Epithelial cell of esophagus (primary cell): ENCODE measurements at places on chromosomes 4 and X.

DNA sequence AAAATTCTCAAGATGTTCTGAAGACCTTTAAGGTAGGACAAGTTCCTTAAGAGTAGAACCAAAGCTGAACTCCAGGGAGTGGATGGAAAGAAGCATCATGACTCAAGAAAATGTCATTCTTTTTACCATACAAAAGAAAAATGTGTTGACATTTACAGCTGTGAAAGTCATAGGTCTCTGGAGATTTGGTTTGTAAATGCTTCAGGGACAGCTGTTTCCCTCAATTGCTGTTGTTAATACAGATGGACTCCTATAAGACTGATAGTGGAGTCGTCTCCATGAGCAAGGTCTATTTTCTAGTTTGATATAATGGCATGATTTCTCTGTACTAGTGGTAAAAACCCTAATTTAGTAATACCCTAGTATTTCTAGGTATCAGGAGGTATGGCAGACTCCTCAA, 101.7 kb downstream of the PHOX2B start:
- no peak for DNase-seq

GRCh38 chr4:158090323-158090722, 82.5 kb downstream of the GASK1B start:
- DNase-seq: no peak

- DNase-seq: no peak
Measured at GRCh38 chr4:82780170-82780751, 18.3 kb downstream of the SCD5 start.

- peak; percentile 39 for DNase-seq
Measured at GRCh38 chrX:68945603-68946228, 116.9 kb downstream of the EFNB1 start.

GRCh38 chrX:111100191-111100590, 4.2 kb downstream of the PAK3 start:
- peak; percentile 54 for DNase-seq

DNA sequence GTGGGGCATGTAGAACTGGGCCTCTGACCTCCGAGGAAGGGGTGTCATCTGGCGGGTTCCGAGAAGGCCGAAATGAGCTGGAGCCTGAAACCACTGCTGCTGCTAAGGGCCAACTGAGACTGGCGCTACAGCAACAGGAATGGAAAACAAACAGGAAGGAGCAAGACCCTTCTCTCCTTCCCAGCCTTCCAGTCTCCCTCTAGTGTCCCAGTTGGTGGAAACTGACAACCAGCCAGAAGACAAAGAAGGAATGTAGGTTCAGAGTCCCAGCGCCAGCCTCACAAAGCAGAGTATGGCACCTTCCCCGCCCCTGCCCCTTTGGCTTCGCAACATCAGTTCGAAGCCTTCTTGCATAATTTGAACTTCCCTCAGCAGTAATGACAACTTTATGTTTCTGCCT, 24.4 kb upstream of the PDZD4 start:
- DNase-seq: no peak

- DNase-seq: no peak
Measured at GRCh38 chrX:118231464-118231863, 114.4 kb upstream of the WDR44 start.

DNA sequence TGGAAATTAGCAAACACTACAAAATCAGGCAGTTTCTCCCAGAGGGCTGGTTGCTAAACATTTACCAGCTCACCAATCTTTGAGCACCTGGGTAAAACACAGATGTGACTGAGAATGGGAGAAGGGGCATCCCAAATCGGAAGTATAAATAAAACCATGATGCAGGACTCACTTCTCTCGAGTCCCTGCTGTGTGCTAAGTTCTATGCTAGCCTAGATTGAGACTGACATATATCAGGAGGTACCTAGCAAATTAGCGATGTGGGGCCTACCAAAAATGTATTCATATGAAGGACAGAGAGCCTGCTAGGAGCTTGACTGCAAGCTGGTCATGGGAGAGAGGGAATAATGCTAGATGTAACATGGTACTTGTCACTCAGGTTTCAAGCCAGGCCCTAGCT, 171.9 kb upstream of the PGRMC2 start:
- DNase-seq: no peak

- DNase-seq: no peak
Measured at GRCh38 chr4:4507403-4507802, 34.4 kb downstream of the STX18 start.

DNA sequence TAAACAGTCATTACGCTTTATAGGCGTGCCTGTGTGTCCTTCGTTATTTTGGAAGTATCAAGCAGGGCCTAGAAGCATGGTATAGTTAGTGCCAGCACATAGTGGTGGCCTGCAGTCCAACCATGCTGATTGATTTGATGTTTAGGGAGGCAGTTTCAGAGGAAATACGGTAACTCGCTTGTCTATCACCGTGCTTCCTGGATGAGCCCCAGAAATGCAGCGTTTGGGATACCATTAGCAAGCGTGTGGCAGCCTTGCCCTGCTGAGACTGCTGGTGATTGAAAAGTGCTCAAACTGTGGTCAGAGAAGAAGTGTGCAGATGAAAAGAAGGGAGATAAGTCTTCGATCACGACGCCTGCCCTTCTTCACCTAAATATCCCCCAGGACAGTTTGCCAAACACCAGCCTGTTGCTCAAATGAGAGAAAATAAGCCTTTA, 158.4 kb downstream of the CHIC2 start:
- peak; percentile 75 for DNase-seq

DNA sequence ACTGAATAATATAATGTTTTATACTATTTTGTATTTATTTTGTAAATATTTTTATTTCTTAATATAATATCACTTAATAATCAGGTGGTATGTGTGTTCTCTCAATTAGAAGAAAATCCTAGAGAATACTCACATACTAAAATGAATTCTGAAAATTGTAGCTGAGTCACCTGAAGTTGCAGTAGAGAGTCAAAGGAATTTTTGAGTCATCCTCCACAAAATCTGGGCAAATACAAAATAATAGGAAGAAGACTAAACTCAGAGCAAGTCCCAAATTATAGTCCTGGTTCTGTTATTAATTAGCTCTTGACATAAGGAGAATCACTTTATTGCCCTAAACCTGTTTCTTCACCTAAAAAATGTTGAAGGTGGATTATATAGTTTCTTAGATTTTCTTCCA, 57.8 kb downstream of the SPATA4 start:
- DNase-seq: peak; percentile 20

DNA sequence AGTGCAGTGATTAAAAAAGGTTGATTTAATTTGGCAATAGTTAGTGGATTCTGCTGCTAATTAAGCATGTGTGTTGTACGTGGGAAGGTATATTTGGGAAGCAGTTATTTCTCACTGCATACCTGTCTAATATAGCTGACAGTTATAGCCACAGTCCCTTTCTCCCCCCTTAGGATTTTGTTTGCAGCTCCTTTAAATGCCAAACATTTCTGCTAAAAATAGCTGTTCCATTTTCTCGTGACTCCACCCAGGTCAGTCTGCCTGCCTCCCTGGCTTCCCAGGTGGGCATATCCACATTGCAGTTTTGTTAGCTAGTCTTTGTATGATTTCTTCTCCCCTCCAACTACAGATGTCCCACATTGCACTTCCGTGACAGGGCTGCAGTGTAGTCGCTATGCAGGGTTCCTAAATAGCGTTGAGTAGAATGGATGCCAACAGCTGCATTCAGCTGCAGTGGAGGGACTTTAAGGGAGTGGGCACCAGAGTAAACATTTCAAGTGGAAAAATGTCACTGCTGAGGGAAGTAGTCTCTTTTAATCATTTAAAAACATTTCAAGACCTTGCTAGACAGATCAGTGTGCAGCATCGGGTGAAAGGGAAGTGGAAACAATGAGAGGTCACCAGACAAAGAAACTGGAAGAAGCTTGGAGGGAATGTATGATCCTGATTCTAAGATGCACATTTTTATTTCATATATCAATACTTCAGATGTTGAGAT, 326.3 kb downstream of the RAPGEF2 start:
- DNase-seq: no peak

DNA sequence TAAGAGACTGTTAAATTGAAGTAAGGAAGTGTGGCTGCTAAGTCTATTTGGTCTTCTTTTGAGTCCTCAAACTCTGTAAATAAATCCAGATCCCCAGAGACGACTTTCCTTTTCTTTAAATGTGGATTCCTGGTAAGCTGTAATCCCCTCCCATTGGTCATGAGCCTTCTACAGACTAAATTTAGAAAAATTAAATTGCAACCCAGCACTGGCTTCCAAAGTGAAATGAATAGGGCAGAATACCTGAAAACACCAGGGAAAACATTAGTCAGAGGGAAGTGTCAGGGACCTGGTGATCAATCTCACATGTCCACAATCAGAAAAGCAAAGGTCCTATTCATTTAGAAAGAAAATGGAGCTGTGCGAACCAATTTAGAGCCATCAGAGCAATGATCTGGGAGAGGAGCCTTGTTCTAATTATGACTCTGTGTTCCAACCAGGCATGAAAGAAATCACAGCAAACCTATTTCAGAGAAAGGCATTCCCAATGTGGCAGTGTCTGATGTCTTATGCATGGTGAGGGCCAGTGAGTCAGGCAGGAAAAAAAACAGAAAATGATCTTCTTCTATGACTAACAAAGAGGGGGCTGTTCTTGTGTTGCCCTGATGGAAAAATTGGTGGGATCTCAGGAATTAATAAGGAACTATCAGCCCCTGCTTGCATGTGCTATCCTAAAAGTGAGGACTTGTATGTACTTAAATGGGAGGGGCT, 19.8 kb upstream of the CCDC149 start:
- no peak for DNase-seq

GRCh38 chrX:12686331-12686730, 104.9 kb upstream of the PRPS2 start:
- peak; percentile 4 for DNase-seq

GRCh38 chr4:174086829-174087799, 196.4 kb downstream of the FBXO8 start:
- no peak for DNase-seq

- DNase-seq: no peak
Measured at GRCh38 chr4:769511-769910, 56.4 kb downstream of the CPLX1 start.

DNA sequence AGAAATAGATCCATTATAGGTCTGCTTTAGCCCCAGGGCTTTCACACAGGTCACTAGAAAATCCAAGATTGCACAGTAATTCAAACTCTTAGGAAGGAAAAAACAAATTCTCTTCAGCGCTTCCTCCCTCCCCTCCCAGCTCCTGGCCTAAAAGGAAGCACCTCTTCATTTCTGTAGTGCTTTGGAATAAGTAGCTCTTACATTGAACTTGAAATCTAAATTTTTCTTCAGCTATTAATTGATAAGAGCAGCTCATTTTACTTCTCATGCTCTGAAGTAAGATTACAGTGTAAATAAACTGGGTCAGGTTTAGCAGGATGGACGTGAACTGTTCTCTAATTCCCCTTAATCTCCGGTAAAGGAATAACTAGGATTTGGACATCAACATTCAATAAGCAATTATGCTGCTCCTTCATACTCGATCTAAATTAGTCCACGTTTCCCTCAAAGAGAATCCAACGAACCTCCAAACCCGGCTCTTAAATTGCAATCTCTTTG, 10.9 kb upstream of the SEL1L3 start:
- no peak for DNase-seq

DNA sequence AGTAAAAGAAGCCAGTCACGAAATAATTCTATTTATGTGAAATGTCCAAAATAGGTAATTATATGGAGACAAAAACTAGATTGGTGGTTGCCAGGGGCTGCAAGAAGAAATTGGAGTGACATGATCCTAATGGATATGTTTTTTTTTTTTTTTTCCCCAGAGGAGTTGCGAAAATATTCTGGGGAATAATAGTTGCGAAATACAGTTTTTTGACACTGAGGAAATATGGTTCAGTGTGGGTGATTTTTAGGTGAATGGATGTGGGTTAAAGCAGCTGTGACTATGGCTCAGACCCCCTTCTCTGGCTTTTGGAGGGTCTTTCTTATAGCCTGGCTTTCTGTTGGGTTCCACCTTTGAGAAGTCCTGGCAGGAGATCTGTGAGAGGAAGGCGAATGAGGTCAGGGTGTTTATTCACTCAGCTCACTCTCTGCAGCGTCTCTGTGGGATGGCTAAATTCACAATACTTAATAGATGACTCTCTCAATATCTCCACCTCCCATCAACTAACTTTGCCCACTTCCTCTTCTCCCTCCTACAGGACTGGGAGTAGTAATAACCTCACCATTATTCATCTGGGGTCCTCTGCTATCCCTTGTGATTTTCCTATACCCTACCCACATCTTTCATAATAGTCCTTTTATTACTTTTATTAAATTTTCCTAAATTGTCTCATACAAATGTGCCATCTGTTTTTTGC, 15.3 kb upstream of the RAB9B start:
- DNase-seq: no peak

GRCh38 chrX:1391370-1391706, 575 bp downstream of the SLC25A6 start:
- no peak for DNase-seq

DNA sequence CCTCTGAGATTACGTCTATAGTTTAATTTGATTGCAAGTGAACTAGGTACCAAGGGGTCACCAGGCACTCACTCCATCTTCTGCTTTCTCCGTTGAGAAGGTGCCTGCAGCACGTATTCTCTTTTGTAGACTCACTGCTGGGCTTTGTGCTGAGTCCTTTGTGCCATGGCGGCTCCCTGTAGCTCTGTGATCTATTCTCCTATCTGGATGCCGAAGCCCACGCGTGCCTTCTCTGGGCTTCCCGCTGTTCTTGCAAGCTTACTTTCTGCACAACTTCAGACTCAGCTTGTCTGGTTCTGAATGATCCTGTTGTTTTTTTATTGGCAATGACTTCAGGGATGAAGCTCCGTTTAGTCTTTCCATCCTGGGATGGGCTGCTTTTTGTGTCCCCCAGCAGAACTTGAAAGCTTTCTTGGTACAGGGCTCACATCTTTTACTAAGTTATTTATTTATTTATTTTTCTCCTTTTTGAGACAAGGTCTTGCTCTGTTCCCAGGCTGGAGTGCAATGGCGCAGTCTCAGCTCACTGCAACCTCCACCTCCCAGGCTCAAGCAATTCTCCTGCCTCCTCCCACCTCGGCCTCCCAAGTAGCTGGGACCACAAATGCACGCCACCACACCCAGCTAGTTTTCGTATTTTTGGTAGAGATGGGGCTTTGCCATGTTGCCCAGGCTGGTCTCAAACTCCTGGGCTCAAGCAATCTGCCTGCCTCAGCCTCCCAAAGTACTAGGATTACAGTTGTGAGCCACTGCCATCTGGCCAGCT, 100.9 kb upstream of the NKX1-1 start:
- DNase-seq: no peak

DNA sequence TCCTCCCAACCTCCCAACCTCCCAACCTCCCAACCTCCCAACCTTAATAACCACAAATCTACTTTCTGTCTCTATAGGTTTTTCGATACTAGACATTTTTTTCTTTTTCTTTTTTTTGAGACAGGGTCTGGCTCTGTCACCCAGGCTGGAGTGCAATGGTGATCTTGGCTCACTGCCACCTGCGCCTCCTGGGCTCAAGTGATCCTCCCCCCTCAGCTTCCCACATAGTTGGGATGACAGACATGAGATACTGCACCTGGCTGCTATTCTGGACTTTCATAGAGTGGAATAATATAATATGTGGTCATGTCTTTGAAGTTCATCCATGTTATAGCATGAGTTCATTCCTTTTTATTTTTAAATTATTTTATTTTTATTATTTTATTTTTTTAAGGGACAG, 39.5 kb upstream of the ZFX start:
- no peak for DNase-seq
